ENCODE measurements at places on chromosomes 1 and 21. TPM values are rescaled to one million over a fixed set of nuclear protein-coding genes. Genes with fewer than 3 reads are reported as not detected.

The ARV1 gene
- total RNA-seq: 12.8 TPM

The ATP1A4 gene
- 0.31 TPM for total RNA-seq

The AGBL4 gene
- 9.7 TPM for total RNA-seq

The SLC44A3 gene
- 2.2 TPM for total RNA-seq

The RUNX3 gene
- not detected for total RNA-seq

Measured in parietal lobe (tissue), 2 donors.